NCI-H345 (cell line): ENCODE measurements at places on chromosomes 3 and 15.

DNA sequence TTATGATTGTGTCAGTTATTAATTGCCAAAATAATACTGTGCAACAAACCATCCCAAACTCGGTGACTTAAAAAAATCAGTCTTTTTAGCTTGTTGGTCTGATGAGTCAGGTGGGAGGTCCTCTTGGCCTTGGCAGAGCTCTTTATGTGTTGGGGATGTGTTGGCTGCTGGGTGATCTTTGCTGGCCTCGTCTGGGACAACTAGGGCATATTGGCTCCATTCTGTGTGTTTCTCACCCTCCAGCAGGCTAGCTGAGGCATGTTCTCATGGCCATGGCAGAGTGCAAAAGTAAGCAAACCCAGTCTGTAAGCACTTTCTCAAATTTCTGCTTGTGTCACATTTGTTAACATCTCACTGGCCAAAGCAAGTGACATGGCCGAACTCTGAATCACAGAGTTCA lies 251.6 kb downstream of the RPLP1 start:
- peak; percentile 17 for DNase-seq

GRCh38 chr3:157130467-157131251 lies 29.3 kb downstream of the CCNL1 start:
- DNase-seq, result peak; percentile 45

DNA sequence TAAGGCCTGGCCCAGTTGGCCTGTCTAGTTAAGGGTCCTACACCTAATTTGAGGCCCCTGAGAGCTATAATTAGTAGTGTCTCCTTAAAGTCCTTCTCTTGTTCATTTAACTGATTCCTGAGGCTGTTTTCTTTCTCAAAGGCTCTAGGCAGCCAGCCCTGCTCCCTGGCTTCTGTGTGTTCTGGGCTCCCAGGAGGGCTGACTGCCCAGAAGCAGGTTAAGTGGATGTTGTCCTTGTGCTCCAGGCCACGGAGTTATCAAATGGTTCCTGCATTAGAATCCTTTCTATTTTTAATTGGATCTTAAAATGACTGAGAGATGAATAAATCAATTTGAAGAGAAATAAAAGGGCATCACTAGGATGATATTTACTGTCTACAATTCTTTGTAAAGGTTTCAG lies 140.0 kb downstream of the SNRK start:
- no peak for DNase-seq

GRCh38 chr3:14113965-14114635 lies 10.6 kb downstream of the CHCHD4 start:
- DNase-seq, result no peak

DNA sequence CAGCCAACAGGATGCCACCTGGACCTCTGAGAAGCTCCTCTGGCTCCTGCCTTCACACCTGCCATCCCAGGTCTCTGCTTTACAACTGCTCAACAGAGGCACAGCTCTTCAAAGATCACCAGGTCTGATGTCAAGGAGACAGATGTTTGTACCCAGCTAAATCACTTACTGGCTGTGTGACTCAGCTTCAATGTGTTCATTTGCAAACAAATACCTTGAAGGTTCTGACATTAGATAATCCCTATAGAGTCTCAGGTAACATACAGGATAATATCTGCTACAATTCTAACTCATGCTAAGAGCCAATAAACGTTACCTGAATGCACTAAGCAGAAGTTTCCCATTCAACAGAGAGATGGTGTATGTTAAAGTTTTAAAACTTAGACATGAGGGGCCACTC lies 163.4 kb upstream of the IGF1R start:
- no peak for DNase-seq

- DNase-seq, result no peak
These were observed 481 bp downstream of the ADAMTS17 start for GRCh38 chr15:100341239-100341749.

DNA sequence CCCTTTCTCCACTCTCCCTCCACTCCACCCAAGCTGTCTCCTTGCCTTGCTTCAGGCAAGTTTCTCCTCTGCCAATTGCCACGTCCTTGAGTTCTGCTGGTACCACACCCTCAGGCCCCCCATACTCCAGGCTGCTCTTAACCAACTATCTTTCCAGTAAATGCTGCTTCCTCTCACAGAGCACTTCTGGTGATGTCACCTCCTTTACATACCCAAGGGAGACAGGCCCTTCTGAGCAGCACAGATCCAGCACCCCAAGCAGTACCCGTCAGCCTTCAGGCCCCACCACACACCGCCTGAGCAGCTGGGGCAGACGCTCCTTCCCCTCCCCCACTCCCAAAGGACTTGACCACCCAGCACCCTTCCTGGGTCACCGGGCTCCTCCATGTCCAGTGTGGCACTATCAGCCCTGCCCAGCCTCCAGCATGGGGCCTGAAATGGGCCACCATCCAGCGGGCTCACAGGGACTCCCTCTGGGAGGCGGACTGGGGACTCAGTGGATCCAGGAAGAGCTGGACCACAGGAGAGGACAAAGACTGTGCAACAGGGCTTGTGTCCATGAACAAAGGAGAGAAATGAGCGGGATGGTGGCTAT lies 50.2 kb downstream of the KLF15 start:
- DNase-seq, result no peak

- no peak for DNase-seq
These were observed 54.8 kb upstream of the TNFSF10 start for GRCh38 chr3:172577987-172578570.

- DNase-seq, result no peak
These were observed 490.2 kb downstream of the CNTN6 start for GRCh38 chr3:1583044-1583443.

DNA sequence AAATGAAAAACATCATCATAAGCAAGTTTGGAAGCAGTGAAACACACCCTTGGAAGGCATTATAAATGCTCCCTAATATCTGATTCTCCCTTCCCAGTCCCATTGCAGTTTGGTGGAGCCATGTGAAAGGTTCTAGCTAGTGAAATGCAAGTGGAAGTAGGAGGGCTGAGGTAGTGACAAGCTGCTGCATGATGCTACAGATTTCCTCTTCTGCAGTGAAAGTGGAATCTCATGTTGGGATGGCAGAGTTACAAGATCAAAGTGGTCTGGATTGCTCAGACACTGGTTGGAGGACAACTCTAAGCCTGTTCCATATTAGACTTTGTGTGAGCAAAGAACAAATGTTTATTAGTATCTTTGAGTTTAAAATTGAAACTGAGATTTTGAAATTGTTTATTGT lies 3.3 kb upstream of the PDCD6IP start:
- DNase-seq, result no peak

DNA sequence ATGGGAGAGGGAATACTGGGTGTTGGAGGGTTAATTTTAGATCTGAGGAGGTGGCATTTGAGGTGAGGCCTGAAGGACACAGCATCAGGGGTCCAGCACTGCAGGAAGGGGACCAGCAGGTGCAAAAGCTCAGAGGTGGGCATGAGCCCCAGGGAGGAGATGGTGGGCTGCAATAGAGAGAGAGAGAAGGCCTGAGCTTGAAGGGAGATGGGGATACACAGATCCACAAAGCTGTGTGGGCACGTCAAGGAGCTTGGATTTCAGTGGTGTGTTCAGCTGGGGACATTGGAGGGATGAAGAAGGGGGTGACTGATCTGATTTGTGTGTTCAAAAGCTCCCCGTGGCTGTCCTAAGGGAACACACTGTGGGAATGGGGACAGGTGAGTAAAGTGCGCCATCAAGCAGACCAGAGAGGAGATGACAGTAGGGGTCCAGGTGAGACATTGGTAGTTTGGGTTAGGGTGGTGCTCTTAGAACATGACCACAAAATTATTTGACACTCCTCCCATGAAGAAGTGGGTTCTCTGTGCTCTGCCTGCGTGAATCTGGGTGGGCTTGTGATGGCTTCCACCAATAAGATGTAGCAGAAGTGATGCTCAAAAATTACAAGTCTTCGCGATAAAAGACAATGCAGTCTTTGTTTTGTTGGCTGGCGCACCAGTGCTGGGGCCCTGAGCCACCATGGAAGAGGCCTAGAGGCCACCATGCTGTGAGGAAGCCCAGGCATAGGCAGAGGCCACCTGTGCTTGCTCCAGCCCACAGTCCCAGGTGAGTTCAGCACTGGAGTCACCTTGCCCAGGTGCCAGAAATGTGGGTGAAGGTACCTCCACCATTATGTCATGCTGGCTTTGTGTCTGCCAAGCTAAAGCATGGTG lies 1.9 kb upstream of the WNT7A start:
- DNase-seq, result no peak

- no peak for DNase-seq
These were observed 1.1 kb downstream of the RPS27L start for GRCh38 chr15:63156086-63156710.

DNA sequence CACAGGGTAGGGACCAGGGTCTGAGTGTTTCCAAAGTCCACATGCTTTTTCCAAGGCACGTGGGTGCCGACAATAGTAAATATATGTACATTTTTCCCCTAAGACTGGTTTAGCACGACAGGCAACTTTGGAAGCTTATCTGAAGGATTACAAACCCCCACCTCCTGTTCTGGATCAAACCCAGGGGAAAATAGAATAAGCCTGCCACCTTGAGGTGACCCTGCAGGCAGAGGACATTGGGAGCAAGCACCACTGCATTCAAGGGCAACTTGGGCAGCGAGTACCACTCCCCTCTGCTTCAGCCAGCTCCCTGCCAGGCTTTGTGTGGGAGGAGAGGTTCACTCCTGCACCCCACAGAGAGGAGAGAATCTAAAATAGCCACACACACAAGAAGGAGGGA lies 44.8 kb downstream of the KBTBD12 start:
- DNase-seq, result peak; percentile 16

DNA sequence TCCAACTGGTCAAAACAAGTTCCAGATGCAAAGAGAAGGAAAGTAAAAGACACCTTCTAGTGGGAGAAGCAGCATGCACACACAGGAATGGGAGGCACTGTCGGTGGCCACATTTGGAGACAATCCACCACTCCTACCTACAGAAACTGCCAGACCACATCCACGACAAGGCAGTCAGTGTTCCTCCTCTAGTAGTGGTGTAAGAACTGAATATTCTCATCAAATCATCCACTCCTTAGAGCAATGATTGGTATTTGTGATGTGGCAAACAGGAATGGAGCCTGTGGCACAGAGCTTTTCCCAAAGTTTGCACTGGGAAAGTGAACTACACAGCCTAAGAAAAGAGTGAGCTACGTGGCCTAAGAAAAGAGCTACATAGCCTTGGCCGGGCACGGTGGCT lies 5.1 kb upstream of the SPINT1 start:
- no peak for DNase-seq
